ENCODE measurements at places on chromosomes 5 and 9. TPM values are rescaled to one million over a fixed set of nuclear protein-coding genes. Genes with fewer than 3 reads are reported as not detected.

DNA sequence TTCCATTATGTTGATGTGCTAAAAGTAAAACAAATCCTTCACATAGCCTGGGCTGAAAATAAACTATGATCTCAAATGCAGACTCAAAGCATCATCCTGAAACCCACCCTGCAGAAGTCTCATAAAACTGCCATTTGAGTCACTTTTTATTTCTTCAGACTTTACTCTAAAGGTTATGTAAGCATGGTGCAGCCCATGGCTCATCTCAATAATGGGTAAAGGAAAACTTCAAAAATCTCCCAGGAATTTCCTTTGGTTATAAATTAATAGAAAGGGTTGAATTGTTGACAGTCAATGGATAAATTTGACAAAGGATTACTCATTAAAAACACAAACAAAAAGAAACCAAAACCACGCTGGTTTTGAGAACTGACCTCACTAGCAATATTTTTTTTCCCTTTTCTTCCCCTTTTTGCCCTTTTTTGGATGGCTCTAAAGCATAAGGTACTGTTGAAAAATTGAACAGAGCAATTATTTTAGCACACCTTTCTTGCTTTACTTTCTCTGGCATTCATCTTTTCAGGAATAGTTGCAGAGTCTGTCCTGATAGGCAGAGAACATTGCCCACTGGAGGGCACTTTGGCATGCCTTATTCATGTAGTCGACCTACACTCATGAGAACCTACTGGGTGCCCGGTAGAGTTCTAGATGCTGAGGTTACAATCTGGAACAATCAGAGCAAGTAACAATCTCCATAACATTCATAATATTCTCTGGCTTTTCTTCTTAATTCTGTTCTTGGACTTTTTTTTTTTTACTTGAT, 191.4 kb downstream of the TMEM167A start:
- peak; percentile 55 for DNase-seq

Gene ACOT12
- 0.40 TPM for polyA plus RNA-seq

Gene LOX
- polyA plus RNA-seq, result 46.8 TPM

GRCh38 chr5:113005454-113005853, 28.9 kb downstream of the DCP2 start:
- DNase-seq, result no peak

Gene FOXE1
- polyA plus RNA-seq, result not detected

- DNase-seq, result no peak
These were observed 215.3 kb downstream of the PRELID2 start for GRCh38 chr5:145619806-145620310.

DNA sequence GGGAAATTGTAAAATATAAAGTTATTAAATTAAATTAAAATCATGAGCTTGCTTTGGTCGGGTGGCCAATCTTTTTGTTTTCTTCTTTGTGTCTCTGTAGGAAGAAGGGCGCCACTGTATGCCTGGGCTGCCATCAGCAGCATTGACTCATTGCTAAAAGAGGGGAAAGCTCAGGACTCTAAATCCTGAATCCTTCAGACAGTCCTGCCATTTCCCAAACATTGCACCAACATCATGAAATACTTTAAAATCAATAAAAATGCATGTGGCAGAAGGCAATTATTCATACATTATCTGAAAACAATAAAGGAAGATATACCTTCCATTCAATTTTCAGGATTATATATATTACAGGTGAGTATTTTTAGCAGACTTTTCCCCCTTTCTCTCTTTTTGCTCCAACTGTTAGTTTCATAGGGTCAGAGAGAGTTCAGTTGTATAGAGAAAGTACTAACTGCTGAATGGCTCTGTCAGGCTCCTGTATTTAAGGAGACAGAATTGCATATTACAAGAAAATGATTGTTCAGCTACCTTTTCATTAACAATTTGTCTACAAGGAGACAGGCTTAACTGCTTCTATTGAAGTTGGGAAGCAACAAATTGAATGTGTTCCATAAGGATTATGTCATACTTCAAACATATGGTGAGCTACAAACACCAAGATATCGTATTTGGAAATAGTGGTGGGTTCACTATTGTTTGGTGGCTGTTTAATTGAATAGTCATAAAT, 95.7 kb downstream of the ATPSCKMT start:
- no peak for DNase-seq

Gene SLC46A2
- 0.29 TPM for polyA plus RNA-seq

Gene TLX3
- polyA plus RNA-seq, result not detected

- no peak for DNase-seq
These were observed 6.1 kb upstream of the C5orf58 start for GRCh38 chr5:170226661-170227060.

GRCh38 chr5:127885176-127885575, 182.0 kb downstream of the CCDC192 start:
- DNase-seq, result no peak

DNA sequence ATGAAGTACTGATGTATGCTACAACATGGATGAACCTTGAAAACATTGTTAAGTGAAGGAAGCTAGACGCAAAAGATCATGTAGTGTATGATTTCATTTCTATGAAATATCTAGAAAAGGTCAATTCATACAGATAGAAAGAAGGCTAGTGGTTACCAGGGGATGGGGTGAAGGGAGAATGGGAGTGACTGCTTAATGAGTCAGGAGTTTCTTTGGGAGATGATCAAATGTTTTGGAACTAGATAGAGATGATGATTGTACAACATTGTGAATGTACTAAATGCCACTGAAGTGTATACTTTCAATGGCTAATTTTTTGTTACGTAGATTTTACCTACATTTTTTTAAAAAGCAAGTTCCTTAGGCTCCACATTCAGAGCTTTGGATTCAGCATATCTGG, 14.9 kb upstream of the DELE1 start:
- no peak for DNase-seq

Gene GLT6D1
- not detected for polyA plus RNA-seq

DNA sequence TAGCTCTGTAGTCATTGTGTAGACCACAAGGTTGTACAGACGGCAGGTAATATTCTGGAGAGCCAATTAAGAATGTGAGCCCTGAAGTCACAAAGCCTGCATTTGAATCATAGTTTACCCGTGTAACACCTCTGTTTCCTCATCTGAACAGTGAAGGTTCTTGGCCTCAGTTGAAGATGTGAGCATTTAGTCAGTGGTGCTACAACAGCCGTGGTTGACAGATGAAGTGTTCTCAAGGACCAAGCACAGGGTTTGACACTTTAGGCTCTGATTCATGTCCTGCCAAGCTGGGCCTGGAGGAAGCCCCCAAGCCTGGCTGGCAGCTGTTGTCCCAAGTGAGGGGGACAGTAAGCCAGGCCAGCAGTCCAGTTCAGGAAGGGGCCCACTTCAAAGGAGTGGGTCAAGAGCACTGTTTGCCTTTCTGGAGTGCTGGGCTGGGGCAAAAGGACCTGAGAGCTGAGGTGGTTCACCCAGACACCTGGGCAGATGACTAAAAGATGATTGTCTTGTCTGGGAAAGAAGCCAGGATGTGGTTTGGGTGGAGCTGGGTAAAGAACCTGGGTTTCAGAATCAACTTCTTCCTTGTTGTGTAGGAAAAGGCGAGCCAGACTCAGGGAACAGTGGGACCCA, 20.7 kb downstream of the FAXDC2 start:
- no peak for DNase-seq

Gene OR1L4
- not detected for polyA plus RNA-seq

- no peak for DNase-seq
These were observed 19.5 kb upstream of the ASPN start for GRCh38 chr9:92501671-92502393.

- no peak for DNase-seq
These were observed 192.9 kb upstream of the HMHB1 start for GRCh38 chr5:143619040-143619439.

- DNase-seq, result no peak
These were observed 186.7 kb downstream of the NXNL2 start for GRCh38 chr9:88721495-88722279.

- no peak for DNase-seq
These were observed 478.7 kb downstream of the PRR16 start for GRCh38 chr5:120942596-120943350.

DNA sequence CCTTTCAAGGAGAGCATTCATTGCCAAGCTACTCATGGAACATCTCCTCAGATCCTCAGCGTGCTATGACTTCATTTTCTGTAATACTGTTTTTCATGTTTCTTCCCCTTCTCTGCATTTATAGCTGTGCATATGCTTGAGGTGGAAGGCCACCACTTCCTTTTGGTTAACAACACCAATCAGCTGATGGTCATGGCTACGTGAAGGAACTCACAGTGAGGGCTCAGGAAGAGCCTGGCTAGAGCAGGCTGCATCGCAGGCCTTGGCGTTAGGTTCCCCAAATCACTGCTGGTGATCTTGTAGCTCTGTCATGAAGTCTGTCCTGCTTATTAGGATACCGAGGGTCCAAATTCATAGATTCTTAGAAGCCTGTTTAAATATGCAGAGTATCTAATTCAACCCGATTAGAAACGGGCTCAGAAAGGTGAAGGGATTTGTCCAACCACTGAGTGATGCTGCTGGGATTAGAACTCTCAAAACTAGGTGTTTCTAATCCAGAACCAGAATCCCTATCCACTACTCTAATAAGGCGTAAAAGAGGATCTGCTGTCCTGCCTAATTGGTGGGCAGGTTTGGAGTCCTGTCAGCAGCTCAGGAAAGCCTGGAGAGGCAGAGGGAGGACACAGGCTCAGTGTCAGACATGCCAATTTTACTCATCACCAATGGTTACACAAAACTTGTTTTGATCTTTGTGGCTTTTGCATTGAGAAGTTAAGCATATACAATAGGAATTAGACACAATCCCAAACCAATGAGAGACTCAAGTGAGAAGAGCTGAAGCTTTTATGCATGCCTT, 7.5 kb downstream of the SYK start:
- DNase-seq, result no peak

Gene CLIC3
- 0.34 TPM for polyA plus RNA-seq

- DNase-seq, result no peak
These were observed 235.8 kb downstream of the ROR2 start for GRCh38 chr9:91714020-91714806.
